Stimulated activated CD4-positive, alpha-beta T cell treated with anti-CD3 and anti-CD28 coated beads, Interleukin-4, amount 100 ng/mL, for 24 hours (primary cell): ENCODE measurements at places on chromosomes 2 and 18.

GRCh38 chr18:59484561-59485328 is 125.7 kb upstream of the LMAN1 start:
- DNase-seq = no peak

DNA sequence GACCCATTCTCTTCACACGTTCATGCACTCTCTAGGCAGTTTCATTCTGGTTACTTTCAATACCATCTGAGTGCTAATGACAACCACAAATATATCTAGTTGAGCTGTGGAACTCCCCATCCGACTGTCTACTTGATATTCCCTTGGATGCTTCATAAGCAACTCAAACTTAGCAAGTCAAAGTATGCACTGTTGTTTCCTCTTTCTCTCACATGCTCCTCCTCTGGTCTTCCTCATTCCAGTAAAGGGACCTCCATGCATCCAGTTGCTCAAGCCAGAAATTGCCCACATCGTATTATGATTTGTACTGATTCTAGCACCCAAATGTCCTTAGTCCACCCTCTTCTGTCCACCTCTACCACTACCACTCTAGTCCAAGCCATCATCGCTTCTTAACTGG is 22.3 kb downstream of the SEMA4F start:
- no peak for DNase-seq

DNA sequence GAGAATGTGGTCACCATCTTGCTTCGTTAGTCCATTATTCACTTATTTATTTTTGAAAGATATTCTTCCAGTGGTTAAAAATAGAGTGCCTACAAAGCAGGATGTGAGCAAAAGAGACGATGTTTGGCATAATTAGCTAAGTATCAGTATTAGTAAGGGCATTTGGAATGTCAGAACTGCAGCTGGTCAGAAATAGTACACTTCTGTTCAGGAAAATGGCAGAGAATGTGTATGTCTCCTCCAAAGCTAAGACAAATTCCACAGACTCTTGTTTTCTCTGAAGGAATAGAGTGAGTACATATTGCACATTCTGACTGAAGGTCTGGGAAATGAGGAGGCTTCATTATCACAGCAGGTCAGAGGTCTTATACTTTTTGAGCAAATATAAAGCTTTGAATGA is 209.0 kb downstream of the L3MBTL4 start:
- no peak for DNase-seq

GRCh38 chr2:217027414-217027813 is 167.6 kb upstream of the TNP1 start:
- no peak for DNase-seq

GRCh38 chr2:216348756-216349308 is 23.5 kb downstream of the MARCHF4 start:
- peak; percentile 34 for DNase-seq

DNA sequence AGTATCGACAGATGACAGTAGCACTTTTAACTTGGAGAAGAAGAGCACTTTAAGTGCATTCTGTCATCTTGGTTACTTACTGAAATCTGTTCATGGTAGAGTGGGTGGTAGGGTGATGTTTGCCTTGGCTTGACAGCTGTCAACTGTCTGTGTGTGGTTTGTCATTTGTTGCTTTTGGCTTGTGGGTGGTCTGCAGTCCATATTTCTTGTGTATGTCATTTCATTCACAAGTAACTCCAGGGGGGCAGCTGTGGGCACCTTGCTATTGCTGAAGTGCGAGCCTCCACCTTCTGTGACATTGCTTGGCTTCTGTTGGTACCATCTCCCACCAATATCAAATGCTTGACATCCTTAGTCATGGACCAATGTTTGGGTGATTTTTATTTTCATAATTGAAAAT is 311.6 kb upstream of the NRP2 start:
- DNase-seq = no peak

DNA sequence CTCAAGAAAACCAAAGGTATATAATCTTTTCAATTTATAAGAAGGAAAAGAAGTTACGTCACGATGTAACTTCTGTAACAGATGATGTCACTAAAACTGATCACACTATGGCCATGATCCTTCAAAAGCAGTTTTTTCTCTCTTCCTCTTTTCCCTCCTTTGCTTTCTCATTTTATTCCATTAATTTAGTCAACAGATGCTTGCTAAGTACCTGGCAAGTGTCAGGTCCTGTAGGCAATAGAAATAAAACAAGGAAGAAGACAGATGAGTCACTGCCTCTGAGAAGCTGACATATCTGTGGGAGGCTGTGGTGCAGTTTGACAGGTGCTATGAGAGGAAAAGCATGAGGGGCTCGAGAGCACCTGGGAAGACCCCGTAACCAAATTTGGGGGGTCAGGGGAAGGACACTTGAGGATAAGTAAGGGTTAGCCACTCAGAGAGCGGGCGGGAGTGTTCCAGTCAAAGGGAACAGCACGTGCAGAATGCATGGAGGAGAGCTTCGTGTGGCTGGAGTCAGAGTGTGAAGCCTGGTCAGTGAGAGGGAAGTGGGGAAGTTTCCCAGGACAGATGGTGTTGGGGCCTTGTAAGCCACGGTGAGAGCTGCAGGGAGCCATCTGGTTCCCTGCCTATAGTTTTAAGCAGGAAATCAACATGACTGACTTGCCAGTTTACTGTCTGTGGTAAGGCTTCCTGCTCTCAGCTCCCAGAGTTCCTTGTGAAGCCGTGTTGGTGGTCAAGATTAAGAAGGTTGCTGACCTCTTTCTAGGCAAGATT is 198.8 kb upstream of the FOSL2 start:
- no peak for DNase-seq

- DNase-seq = no peak
These were observed 25.9 kb downstream of the DPP10 start for GRCh38 chr2:114468343-114468742.

DNA sequence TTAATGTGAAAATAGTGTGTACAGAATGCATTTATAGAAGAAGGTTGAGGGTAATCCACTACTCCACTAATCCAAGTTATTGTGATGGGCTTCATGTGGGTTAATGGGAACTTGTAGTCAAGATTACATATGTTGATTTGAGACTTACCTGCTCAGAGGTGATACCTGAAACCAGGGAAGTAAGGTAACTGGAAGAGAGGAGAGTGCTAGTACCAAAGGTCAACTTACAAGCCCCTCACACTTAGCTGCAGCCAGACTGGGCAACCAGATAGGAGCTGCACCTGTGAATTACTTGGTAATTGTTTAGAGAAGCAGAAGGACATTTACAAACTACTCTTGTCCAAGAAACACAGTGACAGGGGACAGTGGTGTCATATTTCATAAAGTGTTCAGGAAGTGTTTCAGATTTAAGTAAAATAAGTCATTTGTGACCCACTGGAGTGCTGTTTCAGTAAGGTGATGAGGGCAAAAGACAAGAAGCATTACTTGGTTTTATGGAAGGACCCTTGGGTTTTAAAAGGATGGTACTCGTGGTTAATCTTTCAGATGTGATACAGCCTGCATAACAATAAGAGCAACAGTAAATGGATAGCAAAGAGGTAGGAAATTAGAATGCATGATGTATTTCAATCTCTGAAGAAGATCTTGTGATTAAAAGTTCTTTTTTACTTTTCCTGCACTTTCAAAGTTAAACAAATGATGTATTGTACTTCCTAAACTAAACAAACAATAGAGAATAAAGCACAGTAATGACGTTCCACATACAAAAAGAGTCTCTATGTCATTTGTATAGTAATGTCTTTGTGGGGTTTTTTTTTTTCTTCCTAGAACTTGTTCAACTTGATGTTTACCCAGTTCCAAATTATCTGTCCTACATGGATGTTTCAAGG is 189.3 kb downstream of the PHLPP1 start:
- no peak for DNase-seq

DNA sequence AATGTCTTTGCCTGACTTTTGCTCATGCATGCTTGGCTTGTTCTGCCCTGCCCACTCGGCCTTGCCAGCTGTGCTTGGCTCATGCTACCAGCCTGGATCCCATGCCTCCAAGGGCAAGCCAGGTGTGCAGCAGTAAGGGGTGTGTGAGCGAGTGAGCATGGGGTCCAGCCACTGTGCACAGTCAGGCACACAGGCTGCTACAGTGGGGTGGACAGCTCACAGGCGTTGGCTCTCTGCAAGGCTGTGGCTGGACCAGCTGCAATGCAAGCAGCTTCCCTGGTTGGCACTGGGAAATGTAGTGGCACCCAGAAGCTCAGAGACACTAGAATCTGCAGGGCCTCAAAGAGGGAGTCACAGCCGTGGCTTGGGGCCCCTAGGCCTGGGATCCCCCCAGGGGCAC is 529.7 kb downstream of the DSC3 start:
- DNase-seq = no peak

DNA sequence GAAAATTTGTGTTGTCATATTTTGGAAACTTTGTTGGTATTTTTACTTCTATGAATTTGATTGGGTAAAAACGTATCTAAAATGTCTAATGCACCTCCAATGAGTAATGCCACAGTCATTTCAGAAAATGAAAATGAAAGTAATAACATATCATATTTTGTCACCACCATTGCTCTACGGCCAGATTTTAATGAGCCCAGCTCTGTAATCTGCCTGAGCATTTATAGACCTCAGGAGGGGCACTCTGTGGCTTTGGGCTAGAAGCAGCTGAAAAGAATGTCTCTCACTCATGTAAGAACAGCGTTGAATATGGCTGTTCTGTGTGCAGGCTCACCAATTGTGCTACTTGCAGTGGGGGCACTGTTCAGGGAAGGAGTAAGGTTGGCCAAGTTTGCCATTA is 32.7 kb upstream of the ABCA12 start:
- DNase-seq = no peak

DNA sequence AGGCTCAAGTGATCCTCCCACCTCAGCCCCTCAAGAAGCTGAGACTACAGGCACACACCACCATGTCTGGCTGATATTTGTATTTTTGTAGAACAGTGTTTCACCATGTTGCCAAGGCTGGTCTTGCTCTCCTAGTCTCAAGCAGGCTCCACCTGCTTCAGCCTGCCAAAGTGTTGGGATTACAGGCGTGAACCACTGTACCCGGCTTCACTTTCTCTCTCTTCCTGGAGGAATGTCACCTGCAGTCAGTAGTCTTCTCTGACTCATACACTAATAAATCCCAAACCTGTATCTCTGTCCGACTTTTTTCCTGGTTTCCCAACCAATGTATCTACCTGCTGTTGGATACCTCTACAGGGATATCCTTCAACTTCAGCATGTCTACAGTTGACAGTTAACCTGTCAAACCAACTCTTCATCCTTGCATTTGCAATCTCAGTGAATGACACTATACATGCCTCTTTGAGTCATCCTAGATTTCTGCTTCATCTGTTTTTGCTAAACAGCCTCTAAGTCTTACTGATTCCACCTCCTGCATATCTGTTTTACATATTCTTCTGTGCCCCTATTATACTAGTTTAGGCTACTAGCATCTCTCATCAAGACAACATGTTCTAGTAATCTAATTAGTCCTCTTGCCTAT is 54.5 kb downstream of the RBBP8 start:
- no peak for DNase-seq

DNA sequence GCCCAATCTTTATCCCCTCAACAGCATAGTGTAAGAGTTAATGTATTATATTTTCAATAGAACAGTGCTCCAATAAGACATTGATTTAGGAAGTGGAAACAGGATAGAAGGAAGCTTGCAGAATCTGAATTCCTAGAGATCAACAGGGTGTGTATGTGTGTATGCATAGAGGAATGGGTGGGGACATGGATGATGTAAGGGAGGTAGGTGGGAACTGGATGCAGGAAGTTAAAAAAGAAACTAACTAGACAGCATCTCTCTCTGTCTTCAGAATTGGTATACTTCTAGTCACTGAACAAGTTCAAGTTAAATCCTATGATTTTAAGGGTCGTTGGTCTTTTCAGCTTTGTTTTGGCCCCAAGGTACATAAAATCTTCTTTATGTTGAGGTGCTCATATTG is 196.6 kb downstream of the PMAIP1 start:
- DNase-seq = no peak
